Epithelial cell of alveolus of lung (primary cell): ENCODE measurements at places on chromosomes 2 and 18. TPM values are rescaled to one million over a fixed set of nuclear protein-coding genes. Genes with fewer than 3 reads are reported as not detected.

TEKT4 gene
- not detected in 2 replicates for total RNA-seq

MAP3K2 gene
- total RNA-seq = 20.2 and 30.6 TPM in 2 replicates

LINC00305 gene
- total RNA-seq = not detected in 2 replicates

ATP8B1 gene
- 5.5 and 10.9 TPM in 2 replicates for total RNA-seq

CCDC138 gene
- total RNA-seq = 3.4 and 3.7 TPM in 2 replicates

LBX2 gene
- 0.64 and 3.1 TPM in 2 replicates for total RNA-seq
